ENCODE measurements at places on chromosomes 5 and 9. TPM values are rescaled to one million over a fixed set of nuclear protein-coding genes. Genes with fewer than 3 reads are reported as not detected.

- DNase-seq = no peak
Observed at GRCh38 chr9:79976257-79977073, 404.7 kb downstream of the TLE4 start.

GRCh38 chr9:133528876-133529241 is 4.1 kb upstream of the MYMK start:
- no peak for DNase-seq

DNA sequence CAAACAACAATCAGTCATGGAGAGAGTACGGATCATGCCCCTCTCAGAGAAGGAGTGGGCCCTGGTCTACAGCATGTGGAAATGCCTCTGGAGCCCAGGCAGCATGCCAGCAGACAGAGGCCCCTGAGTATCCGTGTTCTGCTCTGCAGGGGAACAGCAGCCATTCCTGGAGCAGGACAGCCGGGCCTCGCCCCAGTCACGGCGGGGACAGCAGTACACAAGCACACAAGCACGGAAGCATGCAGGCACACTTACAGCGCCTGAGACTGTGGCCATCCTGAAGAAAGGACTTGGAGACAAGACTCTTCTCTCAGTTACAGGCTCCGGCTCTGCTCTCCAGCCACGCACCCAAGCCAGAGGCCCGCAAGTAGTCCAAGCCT is 102.6 kb upstream of the ALDH1B1 start:
- DNase-seq = no peak

GRCh38 chr5:36028816-36029465 is 37.7 kb downstream of the UGT3A2 start:
- no peak for DNase-seq

DNA sequence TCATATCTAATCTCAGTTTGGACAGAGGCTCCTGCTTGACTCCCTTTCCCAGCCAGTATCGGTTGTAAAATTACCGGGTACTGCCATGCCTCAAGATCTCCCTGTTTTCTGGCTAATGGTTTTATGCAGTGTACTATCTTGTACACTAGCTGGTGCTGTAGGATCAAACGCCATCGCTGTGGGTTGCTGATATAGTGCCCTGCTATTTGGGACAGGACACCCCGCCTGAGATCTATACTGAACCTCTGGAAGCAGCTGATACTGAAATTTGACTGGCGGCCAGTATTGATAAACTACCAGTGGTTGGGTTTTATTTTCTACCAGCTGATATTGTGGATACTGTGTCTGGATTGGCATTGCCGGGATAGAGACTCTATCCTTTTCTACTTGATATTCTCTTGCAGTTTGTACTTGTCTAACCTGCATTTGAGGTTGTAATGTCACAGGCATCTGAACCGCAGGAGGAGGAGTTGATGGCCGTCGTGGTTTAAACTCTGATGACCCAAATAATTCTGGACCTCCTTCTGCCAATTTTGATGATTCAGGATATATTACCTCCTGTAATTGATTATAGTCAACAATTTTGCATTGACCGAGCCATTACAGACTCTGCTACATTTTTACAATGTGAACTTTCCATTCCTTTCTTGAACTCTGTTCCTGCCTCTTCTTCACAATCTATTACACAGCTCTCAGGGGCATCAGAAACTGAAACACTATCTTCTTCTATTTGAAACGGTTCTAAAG is 112.5 kb upstream of the LARP1 start:
- peak; percentile 55 for DNase-seq

DNA sequence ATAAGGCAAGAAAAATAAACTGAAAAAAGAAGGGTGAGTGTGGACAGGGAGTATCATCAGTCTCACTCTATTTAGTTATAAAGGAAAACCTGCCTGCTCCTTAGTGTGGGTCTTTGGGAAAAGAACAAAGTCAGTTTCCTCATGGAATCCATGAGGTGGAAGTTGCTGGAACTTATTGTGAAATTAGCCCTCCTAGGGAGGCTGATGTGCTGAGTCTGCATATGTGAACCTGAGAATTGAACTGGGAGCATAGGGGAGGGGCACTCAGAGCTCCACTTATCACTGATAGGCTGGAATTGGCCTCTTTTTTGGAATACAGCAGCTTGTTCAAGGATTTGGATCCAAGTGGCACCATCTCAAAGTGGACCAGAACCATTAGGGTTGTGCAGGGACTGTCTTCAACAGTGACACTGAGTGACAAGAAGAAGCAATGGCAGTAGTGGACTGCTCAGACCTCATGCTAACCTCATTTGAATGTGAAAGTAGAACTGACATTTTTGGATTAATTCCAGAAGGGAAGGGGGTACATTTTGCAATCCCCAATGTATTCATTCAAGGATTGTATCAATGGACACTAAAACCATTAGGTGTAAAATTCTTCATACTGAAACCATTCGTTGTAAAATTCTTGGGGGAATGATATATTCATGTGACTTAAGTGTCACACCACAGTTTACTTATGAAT is 103.6 kb upstream of the KLF9 start:
- no peak for DNase-seq

DNA sequence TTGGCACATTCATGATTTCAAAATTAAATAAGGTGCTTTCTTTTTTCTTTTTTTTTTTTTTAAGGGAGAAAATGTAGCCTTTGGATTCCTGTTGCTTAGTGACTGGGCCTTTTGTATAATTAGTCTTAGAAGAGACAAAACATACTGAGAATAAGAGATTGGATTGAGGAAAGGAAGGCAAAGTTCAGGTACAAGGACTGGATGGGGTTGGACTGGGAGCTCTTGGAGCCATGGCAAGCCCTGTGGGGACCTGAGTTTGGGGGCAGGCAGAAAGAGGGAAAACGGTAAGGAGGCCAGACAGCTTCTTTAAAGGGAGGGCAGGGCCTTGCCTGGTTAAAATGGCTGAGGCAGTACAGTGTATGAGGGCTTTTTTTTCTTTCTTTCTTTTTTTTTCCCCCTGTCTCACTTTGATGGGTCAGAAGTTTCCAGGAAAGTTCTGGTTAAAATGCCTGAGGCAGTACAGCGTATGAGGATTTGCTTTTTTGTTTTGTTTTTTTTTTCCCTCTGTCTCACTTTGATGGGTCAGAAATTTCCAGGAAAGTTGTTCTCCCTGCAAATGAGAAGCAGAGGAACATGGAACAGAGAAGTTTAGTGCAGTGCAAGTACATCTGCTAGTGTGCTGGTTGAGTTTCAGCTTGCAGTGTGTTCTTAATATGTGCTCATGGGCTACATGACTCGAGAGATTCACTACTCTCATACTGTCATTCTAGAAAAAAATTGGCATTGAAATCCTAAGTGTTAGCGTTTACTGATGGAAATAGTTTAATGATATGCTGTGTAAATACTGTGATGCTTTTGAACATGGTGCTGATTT is 16.8 kb downstream of the SNX18 start:
- DNase-seq = peak; percentile 39

GRCh38 chr5:113059232-113060040 is 82.8 kb downstream of the DCP2 start:
- DNase-seq = peak; percentile 75

GRCh38 chr5:159990506-159990905 is 18.4 kb upstream of the TTC1 start:
- peak; percentile 30 for DNase-seq

DNA sequence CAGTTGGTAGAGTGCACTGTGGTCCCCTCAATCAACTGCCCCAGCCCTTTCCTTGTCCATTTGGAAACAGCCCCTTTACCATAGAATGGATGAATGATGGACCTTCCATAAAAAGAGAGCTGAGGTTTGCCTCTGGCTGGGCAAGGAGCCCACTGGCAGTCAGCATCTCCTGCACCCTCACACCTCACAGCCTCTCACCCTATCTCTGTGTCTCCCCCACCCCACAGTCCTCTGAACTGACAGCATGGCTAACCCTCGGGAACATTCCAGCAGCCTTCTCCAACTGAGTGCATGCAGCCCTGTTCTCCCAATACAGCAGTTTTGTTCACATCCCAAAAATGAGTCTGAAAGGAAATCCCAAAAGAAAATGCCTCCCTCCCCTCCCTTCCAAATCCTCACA is 51.7 kb downstream of the RETREG1 start:
- DNase-seq = no peak

DNA sequence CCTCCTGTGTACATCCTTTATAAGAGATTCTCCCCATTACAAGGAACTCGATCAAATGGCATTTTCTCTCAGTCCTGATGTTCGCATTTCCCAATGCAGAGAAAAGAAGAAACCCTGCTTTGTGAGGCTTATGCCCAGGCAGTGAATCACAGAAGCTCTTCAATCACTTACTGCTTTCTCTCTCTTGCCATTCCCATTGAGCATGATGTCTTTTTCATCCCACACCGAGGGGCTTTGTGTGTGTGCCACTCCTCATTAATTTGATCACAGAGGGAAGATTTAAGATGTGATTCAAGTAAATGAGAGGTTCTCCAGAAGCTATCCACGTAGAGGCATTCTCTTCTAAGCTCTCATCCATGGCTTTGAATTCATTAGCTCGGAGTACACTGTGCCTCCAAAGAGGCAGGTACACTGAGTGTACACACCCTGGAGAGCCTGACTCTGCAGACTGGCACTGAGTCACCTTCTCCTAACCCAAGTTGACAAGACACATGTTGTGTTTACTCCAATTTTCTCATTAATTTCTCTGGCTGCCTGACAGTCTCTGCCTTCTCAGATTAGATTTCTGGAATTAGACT is 45.4 kb downstream of the MFAP3 start:
- DNase-seq = no peak

- DNase-seq = no peak
Observed at GRCh38 chr5:11642438-11642837, 261.8 kb downstream of the CTNND2 start.

DNA sequence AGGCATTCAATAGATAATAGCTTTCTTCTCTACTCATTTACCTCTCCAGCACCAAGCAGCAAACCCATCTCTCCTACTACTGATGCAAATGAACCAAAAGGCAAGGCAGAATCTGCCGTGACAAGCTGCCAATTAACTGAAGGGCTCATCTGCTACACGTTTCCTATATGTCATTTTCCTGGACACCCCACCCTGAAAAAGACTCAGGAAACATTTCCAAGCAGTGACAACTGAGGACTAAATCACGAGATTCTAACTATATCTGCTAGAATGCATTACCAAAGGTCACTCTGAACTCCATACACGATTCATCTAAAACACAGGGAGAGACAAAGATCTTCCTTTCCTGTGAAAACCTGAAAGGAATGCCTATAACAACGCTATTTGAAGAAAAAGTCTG is 12.9 kb downstream of the PLPP1 start:
- DNase-seq = no peak

GRCh38 chr5:151239237-151239861 is 13.6 kb upstream of the GM2A start:
- DNase-seq = peak; percentile 79

- DNase-seq = no peak
Observed at GRCh38 chr5:35717718-35718117, 100.1 kb downstream of the SPEF2 start.

DNA sequence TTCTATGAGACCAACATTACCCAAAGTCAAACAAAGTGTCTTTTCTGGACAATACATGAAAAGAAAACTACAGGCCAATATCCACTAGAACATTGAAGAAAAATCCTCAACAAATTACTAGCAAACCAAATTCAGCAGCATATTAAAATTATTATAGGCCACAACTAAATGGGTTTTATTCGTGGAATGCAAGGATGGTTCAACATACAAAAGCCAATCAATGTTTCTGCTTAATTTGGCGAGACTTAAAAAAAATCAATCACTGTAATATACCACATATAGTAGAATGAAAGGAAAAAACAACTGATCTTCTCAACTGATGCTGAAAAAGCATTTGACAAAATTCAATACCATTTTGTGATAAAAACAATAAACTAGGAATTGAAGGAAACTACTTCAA is 51.8 kb upstream of the FNIP1 start:
- peak; percentile 0 for DNase-seq

Gene STRBP
- total RNA-seq = 2.5 TPM

Gene S100Z
- total RNA-seq = not detected

Gene ZFP2
- total RNA-seq = 1.8 TPM

Gene NNT
- total RNA-seq = 27.2 TPM

Gene SH3PXD2B
- 20.7 TPM for total RNA-seq

Gene FSTL4
- not detected for total RNA-seq

Gene FOXD4L4
- not detected for total RNA-seq

Gene TAF7
- total RNA-seq = 65.9 TPM
